ENCODE measurements at places on chromosomes 5 and 9. TPM values are rescaled to one million over a fixed set of nuclear protein-coding genes. Genes with fewer than 3 reads are reported as not detected.

Gene SOWAHA
- not detected for total RNA-seq

Gene HRH2
- total RNA-seq, result 0.09 TPM

Gene NR6A1
- 0.36 TPM for total RNA-seq

Gene ADAMTS19
- not detected for total RNA-seq

Gene BHMT2
- total RNA-seq, result 0.09 TPM

Gene MLLT3
- 19.2 TPM for total RNA-seq

Gene PCDHA4
- total RNA-seq, result 1.1 TPM

Gene RANBP17
- 12.4 TPM for total RNA-seq

Gene GABRP
- total RNA-seq, result 0.36 TPM

Gene SNCAIP
- total RNA-seq, result 14.4 TPM

Gene MARCHF3
- total RNA-seq, result 59.3 TPM

Gene IFNB1
- not detected for total RNA-seq
